ENCODE measurements at places on chromosomes 11 and 22.

DNA sequence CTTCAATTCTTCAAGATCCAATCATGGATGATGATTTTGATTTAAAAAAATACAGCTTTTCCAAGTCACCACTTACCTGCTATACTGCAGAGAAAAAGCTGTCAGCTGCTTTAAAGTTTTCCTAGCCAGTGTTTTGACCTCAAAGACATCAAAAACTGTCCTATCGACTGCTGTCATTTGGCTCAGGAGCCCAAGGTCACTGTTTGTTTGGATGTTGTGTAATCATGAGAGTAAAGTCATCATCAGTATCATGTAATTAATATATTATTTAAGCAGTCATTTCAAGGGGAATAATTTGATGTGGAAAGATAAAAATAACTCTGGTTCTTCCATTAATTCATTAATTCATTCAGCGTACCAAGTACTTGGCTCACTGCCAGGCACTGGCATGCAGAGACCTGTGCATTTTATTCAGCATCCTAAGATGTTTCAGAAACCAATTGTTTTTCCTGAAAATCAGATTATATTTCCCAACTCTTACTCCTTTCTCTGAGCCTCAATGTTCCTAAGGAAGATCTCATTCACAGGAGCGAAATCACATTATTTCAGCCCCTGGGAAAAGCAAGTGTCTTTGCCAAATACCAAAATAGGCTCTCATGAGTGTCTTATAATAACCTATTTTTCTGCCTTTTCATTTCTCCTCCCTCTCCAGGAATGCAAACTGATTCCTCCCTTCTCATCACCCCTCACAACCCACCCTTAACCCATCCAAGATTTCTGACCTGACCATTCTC lies 59.9 kb downstream of the SLC1A2 start:
- DNase-seq = no peak

GRCh38 chr11:57434640-57435546 lies 8.0 kb upstream of the SLC43A3 start:
- DNase-seq = no peak

DNA sequence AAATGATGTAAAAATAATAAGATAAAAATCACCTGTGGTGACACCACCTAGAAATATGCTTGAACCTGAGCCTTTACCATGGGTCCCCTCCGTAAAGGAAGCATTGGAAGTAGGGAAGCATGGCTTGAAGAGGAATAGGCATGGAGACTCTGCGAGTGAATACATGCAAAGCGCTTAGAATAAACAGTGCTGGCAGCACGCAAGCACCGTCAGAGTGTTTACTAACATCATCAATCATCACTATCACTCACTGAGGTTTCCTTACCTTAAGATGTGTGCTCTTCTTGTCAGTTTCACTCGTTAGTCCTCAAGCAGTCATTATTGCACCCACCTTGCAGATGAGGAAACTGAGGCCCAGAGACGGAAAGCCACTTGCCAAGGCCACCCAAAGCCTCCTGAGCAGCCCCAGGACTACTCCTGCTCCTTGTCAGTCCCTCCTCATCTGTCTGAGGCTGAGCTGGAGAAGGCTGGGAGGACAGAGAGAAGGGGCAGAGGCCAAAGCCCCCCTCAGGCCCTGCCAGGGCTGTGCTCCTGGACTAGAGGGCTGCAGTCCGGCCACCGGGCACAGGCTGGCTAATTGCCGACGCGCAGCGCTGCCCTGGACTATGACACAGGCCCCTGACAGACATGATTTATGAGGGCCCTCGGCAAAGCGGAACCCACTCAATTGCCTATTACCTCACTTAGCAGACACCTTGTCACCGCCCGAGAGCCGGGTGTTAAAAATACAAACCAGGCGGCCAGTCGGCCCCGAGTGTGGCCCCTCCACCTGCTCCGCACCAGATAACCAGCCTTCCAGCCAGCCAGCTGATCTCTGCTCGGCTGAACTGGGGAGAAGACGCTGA lies 168.9 kb downstream of the MN1 start:
- no peak for DNase-seq

- no peak for DNase-seq
Observed at GRCh38 chr11:78922859-78923625, 348.4 kb upstream of the NARS2 start.

DNA sequence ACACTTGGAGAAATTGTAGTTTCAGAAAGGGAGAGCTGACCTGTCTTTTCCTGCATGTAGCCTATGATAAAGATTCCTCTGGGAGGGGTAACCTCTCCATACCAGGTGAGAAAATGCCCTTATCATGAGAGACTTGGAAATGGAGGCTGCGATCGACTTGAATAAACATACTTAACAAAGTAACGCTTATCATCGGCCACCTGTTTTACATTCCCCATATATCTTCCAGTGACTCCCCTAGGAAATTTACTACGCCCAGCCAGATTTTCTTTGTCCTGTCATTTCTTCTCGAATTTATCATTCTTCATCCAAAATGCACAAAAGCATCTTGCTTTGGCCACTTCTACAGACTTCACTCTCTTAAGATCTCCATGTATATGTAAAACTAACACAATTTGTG lies 143.5 kb downstream of the CCDC81 start:
- DNase-seq = no peak

- DNase-seq = peak; percentile 90
Observed at GRCh38 chr11:8018484-8019313, 31.6 kb downstream of the EIF3F start.

DNA sequence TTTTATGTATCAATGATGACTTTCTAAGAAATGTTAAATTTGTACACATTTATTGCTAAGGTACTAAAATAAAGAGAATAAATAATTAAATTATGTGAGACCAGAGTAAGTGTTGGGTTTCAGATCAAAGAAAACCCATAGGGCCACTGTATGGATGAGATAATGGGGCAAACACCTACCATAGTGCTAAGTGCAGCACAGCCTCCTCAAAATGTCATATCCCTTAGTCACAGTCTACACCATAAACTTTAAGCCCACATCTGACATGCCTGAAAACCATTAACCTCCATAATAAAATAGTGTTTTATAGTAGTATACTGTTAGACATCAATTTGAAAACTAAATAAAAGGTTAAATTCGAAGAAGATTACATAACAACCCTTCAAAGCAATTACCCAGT lies 37.5 kb downstream of the SESN3 start:
- no peak for DNase-seq

GRCh38 chr11:126456783-126457542 lies 101.5 kb downstream of the ST3GAL4 start:
- DNase-seq = no peak

GRCh38 chr11:7436657-7437056 lies 48.6 kb upstream of the OLFML1 start:
- no peak for DNase-seq
